Spinal cord (tissue), 10 donors: ENCODE measurements at places on chromosomes 6 and 20.

DNA sequence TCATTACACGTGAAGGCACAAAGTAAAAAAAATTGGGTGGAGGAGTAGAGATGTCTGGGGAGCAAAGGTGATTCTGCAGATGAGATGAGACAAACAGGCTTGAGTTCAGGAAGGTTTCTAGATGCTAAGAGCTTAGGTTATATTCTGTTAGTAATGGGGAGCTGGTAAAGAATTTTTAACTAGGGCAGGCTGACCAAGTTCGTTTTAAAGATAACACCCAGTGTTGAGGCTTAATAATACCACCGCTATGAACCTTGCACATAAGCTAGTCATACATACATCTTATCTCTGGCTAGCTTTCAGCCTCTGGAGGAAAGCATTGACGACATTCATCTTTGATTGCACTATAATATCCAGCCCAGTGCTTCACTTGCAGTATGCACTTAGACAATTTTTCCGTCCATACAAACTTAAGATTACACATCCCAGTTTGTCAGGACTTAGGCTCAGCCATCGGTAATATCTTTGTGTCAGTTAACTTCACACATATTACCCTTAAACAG, 12.1 kb downstream of the NHSL1 start:
- DNase-seq: no peak

GRCh38 chr6:128841518-128841917, 41.4 kb upstream of the LAMA2 start:
- no peak for DNase-seq

DNA sequence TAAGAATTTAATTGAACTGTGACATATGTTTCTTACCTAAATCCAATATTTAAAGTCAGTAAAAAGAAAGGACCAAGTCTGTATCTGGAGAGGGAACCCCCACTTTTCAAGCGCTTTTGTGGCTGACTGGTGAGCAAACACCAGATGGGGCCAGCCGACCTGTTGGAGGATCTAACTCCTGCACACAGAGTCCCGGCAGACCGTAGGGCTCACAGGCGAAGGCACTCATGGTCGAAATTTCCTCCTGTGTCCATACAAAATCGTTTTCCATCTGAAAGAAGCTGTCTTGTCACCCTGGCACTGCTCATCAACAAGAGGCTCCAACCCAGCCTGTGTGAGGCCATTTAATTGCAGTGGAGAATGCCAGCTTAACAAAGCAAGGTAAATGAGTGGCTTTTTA, 94.0 kb downstream of the SCML4 start:
- DNase-seq: no peak

DNA sequence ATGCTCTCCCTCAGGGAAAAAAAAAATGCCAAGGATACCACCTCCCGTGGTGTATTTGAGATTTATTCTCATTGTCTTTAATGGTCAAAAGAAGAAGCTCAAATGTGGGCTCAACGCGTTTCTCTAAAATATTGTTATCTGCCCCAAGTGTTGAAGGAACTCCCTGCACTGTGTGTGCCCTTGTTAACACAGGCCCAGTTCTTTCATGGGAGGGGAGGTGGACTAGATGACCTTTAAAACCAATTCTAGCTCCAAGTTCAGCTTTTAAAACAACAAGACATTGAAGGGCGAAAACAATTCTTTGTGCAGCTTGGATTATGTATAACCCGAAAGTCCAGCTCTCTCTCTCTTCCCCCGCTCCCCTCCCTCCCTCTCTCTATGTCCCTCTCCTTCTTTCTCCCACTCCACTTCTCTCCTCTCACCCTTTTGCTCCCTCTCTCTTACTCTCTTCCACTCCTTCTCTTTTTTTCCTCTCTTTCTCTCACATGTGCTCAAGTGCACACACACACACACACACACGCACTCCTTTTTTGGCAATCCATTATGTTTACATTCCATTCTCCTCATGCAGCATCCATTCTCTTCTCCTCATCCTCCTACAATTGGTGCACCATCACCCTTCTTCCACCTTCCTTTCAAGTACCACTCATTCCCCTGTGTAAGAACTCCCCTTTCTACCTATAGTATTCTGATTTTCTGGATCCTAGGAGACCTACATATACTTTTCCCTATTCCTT, 8.5 kb downstream of the HLA-DMB start:
- DNase-seq: no peak

DNA sequence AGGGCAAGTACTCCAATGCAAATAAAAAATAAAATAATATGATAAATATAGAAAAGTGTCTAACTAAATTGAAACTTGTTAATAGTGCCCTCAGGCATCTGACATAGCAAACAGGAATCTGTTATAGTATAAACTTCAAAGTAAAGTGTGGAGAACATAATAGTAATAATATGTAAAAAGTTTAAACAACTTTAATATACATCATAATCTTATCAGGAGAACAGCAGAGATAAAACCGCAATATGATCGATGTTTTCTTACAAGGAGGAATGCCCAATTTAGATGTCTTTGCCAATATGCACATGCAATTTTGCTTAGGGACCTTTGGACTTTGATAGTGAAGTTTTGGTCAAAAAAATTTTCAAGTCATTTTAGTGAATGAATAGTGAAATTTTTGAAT, 514.8 kb upstream of the IMPG1 start:
- no peak for DNase-seq

- DNase-seq: no peak
Observed at GRCh38 chr6:144244688-144245087, 40.4 kb upstream of the UTRN start.

- no peak for DNase-seq
Observed at GRCh38 chr6:15357782-15358181, 111.9 kb downstream of the JARID2 start.

- no peak for DNase-seq
Observed at GRCh38 chr6:72418495-72418894, 203.4 kb upstream of the KCNQ5 start.

DNA sequence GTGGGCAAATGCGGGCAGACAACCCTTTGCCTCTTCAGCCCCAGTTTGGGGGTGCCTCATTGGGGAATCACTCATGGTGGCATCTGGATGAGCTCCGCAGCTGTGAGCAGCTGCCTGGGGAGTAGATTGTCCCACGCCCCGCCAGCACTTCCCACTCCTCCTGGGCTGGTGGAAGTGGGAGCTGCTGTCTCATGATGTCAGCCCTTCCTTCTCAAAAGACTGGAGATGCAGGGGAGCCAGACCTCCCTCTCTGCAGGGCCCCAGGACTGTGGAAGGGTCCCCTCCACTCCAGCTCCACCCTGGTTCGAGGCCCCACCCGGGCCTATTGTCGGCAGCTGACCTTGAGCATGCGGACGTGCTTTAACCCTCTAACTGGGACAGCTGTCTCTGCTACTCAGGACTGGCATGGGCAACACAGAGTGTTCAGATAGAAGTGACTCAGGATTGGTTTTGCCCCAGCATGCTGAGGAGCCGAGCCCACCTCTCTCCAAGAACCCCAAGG, 2.0 kb downstream of the UNC93A start:
- DNase-seq: no peak

DNA sequence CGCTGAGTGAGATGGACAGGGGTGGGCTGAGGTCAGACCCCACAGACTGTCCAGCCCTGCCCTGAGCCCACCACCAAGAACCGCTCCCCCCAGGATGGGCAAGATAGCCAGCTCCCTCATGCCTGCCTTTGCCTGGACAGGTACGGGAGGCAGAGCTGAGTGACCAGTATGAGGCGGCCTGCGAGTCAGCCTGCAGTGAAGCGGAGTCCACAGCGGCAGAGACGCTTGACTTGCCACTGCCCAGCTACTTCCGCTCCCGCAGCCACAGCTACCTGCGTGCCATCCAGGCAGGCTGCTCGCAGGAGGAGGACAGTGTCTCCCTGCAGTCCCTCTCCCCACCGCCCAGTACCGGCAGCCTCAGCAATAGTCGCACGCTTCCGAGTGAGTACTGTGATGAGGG, 94.8 kb upstream of the MYL9 start:
- no peak for DNase-seq

DNA sequence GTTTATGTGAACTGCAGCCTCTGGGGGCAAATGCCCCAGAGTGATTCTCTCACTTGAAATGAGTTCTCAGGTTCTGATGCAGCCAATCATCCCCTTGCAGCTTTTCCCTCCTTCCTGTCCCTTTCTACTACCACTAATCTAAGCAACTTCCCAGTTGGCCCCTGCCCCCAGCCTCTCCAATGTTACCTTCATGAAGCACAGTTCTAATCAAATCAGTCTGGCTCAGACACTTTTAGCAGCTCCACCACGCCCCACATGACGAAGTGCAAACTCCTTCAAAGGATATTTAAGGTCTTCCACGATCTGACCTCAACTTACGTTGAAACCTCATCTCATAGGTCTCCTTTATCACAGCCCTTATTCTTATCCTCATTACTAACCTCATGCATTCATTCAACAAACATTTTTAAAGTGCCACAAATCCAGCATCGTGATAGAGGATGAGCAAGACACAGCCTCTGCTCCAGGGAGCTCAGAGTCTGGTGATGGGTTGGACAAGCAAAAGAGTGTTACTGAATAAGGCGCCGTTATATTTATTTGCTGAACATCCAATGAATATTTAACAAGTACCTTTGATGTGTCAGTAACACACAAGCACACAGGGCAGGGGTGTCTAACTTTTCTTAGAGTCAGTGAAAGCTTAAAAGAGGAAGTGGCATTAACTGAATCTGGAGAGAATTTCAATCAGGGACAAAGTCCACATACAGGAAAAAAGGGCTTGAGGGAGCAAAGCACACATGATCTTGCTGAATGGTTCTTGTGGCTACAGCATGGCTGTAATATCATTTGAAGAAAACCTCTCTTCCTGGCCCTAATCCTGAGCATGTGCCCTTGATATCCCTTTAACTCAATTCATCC, 20.4 kb upstream of the DTNBP1 start:
- DNase-seq: no peak

- no peak for DNase-seq
Observed at GRCh38 chr6:36227379-36228228, 31.1 kb downstream of the BRPF3 start.

- peak; percentile 64 for DNase-seq
Observed at GRCh38 chr20:42074944-42075343, 456.8 kb upstream of the CHD6 start.

GRCh38 chr20:2446845-2447244, 23.7 kb downstream of the SNRPB start:
- no peak for DNase-seq

GRCh38 chr20:56527521-56527920, 3.0 kb downstream of the FAM209A start:
- DNase-seq: no peak

- no peak for DNase-seq
Observed at GRCh38 chr6:168609914-168610490, 169.0 kb downstream of the SMOC2 start.

DNA sequence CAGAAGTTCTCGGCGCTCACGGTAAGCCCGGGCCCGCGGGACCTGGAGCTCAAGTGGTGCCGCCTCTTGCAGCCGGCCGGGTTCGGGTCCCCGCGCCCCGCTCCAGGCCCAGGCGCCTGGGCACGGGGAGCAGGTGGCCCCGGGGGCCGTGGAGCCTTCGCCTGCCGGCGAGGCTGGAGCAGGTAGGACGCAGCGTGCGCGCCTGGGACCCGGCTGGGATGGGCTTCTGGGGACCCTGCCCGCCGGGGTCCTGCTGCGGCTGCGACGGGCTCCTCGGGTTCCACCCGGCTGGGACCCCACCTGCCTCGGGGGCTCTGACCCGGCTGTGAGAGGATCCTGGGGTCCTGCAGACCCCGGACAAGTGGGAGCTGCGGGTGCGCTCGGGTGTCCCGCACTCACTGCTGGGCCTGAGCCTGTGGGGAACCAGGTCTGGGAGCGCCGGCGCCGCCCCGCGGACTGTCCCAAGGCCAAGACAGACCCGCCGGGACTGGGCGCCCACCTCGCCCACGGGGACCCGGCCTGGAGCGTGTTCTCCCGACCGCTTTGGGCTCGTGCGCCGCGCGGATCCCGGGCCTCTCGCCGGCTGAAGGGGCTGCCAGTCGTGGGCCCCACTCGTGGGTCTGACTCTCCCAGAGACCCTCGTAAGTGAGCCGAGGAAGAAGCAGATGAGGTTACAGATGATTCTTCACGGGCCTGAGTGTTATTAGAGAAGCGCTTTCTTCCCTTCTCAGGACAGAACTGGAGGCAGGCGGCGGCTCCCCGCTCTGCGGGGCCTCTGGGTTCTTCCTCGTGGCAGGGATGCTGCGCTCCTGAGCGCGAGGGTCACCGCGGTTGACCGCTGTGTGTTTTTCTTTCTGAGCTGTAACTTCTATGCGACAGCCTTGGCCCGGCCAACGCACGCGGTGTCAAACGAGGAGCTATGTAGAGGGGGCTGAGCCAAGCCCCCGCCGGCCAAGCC, 729 bp downstream of the SMOC2 start:
- no peak for DNase-seq

DNA sequence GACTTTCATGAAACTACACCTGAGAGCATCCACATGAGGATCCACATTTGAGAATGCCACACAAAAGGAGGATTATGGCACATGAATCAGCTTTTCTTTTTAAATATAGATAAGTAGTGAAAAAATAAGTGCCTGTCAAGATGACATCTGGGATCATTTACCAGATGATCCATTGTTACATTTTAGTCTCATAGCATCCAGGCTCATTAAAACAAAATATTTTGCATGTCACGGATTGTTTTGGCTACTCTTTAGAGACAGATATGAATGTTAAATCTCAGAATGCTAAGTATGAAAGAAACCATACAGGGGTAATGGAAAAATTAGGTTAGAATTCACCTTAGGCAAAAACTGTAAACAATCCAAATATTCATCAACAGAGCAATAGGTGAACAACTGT, 66.7 kb downstream of the MYO6 start:
- no peak for DNase-seq

DNA sequence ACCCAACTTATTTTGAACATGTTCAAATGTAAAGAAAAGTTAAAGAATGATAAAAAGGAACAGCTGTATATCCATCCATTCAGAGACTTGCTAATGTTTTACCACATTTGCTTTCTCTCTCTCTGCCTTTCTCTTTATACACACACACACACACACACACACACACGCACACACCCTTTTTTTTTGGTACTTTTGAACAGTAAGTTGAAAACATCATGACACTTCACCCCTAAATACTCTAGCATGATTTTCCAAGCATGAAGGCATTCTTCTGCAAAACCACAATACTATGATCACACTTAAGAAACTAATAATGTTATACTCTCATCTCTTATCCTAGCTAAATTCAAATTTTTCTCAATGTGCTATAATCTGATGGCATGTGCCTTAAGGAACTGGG, 192.3 kb downstream of the UTRN start:
- DNase-seq: no peak

DNA sequence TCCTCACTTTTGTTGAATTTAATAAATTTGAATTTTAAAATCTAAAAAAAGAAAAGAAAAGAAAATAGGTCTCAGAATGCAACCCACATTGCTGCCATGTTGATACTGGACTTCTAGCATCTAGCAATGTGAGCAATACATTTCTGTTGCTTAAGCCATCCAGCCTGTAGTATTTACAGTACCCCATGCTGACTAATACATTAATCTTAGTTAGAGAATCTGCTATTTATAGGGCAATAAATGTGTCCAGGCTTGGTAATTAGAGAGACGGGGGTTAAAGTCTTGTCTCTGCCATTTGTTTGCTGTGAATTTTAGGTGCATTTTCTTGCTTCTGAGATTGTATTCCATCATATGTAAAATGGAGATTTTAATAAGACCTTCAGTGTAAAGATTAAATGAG, 471.3 kb downstream of the DHX35 start:
- no peak for DNase-seq

- peak; percentile 77 for DNase-seq
Observed at GRCh38 chr6:42661540-42662153, 60.8 kb downstream of the PRPH2 start.

- peak; percentile 48 for DNase-seq
Observed at GRCh38 chr6:23659125-23659524, 466.9 kb upstream of the NRSN1 start.

GRCh38 chr6:1670711-1671462, 61.2 kb downstream of the FOXC1 start:
- DNase-seq: no peak
